ENCODE measurements at places on chromosomes 2 and 18. TPM values are rescaled to one million over a fixed set of nuclear protein-coding genes. Genes with fewer than 3 reads are reported as not detected.
A peak's percentile ranks its signal among the peaks of the same experiment; 100 is the strongest.

GRCh38 chr2:189657867-189658266 lies 3.4 kb upstream of the ASNSD1 start:
- H3K4me1 ChIP-seq, result peaks cover 13% of the 10 kb centered on the region
- DNase-seq, result no peak
- H3K27me3 ChIP-seq, result no peaks in the 10 kb centered on the region
- H3K36me3 ChIP-seq, result no peaks in the 10 kb centered on the region

GRCh38 chr18:48949606-48950535 lies 894 bp downstream of the SMAD7 start:
- H3K4me3 ChIP-seq, result peak overlapping the region; percentile 95
- H3K27ac ChIP-seq, result peak overlapping the region; percentile 93
- no peaks in the 10 kb centered on the region for H3K27me3 ChIP-seq
- no peaks in the 10 kb centered on the region for H3K36me3 ChIP-seq

- peaks cover 24% of the 10 kb centered on the region for H3K4me1 ChIP-seq
- peak; percentile 88 for DNase-seq
- no peaks in the 10 kb centered on the region for H3K27me3 ChIP-seq
- H3K4me3 ChIP-seq, result no peak overlapping the region
- H3K27ac ChIP-seq, result peak overlapping the region; percentile 67
- H3K36me3 ChIP-seq, result peaks cover 8% of the 10 kb centered on the region
These were observed 6.5 kb upstream of the CAPN10 start for GRCh38 chr2:240579771-240580614.

- no peaks in the 10 kb centered on the region for H3K4me1 ChIP-seq
- H3K4me3 ChIP-seq, result no peak overlapping the region
- H3K27ac ChIP-seq, result no peak overlapping the region
- peaks cover 10% of the 10 kb centered on the region for H3K27me3 ChIP-seq
These were observed 18.6 kb downstream of the LYPD1 start for GRCh38 chr2:132651115-132652045.

DNA sequence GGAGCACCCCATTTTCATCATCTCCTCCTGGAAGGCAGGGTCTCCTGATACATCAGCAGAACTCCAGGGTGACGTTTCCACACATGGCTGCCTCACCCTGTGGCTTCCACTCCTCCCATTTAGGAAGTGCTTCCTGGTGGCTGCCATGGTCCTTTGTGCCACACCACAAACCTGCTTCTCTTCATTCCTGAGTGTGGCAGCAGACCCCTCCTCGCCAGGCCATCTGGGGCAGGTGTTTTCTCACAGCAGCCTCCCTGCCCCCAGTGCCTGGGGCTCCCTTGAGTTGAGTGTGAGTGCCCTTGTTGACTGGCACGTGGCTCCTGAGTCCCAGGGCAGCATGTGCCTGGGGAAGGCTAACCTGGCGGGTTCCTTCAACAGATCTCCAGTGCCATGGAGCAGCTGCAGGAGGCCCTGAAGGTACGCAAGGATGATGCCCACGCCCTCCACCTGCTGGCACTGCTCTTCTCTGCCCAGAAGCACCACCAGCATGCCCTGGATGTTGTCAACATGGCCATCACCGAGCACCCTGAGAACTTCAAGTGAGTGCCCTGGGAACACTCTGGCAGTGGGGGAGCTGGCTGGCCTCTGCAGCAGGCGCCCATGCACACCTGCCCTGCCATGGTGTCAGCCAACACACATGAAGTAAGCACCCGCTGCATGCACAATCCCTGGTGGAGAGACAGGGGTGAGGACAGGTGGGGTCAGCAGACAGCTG lies 113.4 kb upstream of the MCFD2 start:
- H3K36me3 ChIP-seq, result peaks cover 4% of the 10 kb centered on the region
- H3K4me3 ChIP-seq, result no peak overlapping the region
- H3K4me1 ChIP-seq, result peaks cover 86% of the 10 kb centered on the region
- DNase-seq, result no peak
- no peaks in the 10 kb centered on the region for H3K27me3 ChIP-seq
- H3K27ac ChIP-seq, result peak overlapping the region; percentile 97

- H3K4me3 ChIP-seq, result no peak overlapping the region
- H3K4me1 ChIP-seq, result no peaks in the 10 kb centered on the region
- no peak for DNase-seq
- H3K27me3 ChIP-seq, result no peaks in the 10 kb centered on the region
These were observed 177.8 kb downstream of the EIPR1 start for GRCh38 chr2:3199627-3200345.

- H3K27ac ChIP-seq, result no peak overlapping the region
- no peaks in the 10 kb centered on the region for H3K4me1 ChIP-seq
- no peaks in the 10 kb centered on the region for H3K36me3 ChIP-seq
- no peak for DNase-seq
- H3K27me3 ChIP-seq, result no peaks in the 10 kb centered on the region
These were observed 477.2 kb upstream of the LRRTM4 start for GRCh38 chr2:77999376-77999775.

DNA sequence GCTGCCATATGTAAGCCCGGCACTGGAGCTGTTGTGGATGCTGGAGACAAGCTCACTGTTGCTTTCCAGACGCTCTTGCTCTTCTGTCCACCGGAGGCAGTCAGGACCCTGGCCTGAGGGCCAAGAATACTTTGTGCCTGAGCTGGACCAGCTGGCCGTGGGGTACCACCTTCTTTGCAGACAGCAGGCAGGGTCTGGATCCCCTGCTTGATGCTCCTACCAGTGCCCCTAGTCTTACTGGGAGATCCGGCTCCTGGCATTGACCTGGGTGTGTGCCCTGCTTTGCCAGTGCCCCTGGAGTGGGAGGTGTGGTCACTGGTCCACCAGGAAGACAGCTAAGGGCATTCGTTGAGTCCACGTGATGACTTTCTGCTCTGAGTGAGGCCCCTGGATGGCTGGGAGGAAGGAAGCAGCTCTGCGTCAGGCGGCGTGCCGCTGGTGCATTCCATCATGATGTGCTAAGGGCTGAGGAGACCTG lies 59.3 kb downstream of the LRRFIP1 start:
- H3K27ac ChIP-seq, result peak overlapping the region; percentile 97
- DNase-seq, result peak; percentile 70
- H3K36me3 ChIP-seq, result no peaks in the 10 kb centered on the region
- H3K4me1 ChIP-seq, result peaks cover 54% of the 10 kb centered on the region
- H3K27me3 ChIP-seq, result no peaks in the 10 kb centered on the region
- H3K4me3 ChIP-seq, result no peak overlapping the region

GRCh38 chr2:96391153-96391827 lies 55.7 kb downstream of the NCAPH start:
- no peak for DNase-seq
- no peaks in the 10 kb centered on the region for H3K27me3 ChIP-seq
- no peak overlapping the region for H3K4me3 ChIP-seq
- no peaks in the 10 kb centered on the region for H3K4me1 ChIP-seq

GRCh38 chr2:62344472-62344871 lies 148.6 kb downstream of the B3GNT2 start:
- no peak overlapping the region for H3K27ac ChIP-seq
- H3K36me3 ChIP-seq, result no peaks in the 10 kb centered on the region
- H3K27me3 ChIP-seq, result no peaks in the 10 kb centered on the region
- H3K4me3 ChIP-seq, result no peak overlapping the region

DNA sequence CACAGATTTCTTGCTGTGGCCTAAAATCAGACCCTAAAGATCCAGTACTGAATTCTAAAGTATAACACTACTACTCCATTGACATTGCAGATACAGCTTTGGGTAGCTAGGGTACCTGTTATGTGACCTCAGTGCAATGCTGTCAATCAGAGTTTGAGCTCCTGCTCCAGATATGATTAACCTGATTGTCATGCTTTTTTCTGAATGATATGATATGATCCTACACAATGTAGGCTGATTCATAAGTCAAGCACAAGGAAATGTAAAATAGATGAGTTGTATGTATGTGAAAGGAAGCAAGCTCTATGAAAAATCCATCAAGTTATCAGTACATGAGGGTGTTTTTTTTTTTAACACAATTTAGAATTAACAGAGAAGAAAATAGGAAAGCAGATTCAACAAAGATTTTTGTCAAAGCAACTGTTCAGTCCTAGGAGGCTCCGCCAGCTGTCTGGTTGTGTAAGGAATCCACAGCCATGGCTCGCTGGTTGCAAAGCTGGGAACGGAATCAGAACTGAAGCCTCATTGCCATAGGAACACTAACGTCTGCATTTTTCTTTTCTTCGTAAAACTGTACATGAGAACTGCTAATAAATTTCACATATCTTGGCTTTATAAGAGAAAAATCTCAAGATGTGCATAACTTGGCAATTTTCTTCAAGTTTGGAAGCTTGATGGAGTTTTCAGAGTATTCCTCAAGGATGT lies 52.9 kb downstream of the NR4A2 start:
- H3K27me3 ChIP-seq, result no peaks in the 10 kb centered on the region
- no peak for DNase-seq
- no peaks in the 10 kb centered on the region for H3K36me3 ChIP-seq
- no peak overlapping the region for H3K27ac ChIP-seq

- no peak overlapping the region for H3K27ac ChIP-seq
- no peak overlapping the region for H3K4me3 ChIP-seq
- no peak for DNase-seq
- H3K4me1 ChIP-seq, result no peaks in the 10 kb centered on the region
- H3K27me3 ChIP-seq, result no peaks in the 10 kb centered on the region
These were observed 466.0 kb downstream of the RIT2 start for GRCh38 chr18:42649331-42650035.

- no peaks in the 10 kb centered on the region for H3K27me3 ChIP-seq
- H3K27ac ChIP-seq, result no peak overlapping the region
- no peak for DNase-seq
- H3K36me3 ChIP-seq, result no peaks in the 10 kb centered on the region
These were observed 65.0 kb downstream of the LINC00305 start for GRCh38 chr18:64083916-64084315.

DNA sequence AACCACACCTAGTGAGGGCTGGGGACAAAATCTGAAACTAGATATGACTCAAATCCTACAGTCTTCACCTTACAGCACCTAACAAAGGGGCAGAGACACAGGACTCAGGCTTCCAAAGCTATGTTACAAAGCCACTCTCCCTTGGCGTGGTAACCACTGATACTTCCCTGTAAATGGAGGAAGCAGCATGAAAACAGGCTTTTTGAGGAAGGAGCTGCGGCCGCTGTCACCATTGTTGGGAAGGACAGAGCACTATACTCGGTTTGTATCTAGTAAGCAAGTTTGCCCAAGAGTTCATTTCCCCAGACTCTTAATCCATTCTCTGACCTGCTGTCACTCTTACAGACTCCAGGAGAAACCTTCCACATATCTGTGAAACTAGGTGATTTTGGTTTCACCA lies 60.3 kb downstream of the LONRF2 start:
- H3K27me3 ChIP-seq, result no peaks in the 10 kb centered on the region
- peaks cover 15% of the 10 kb centered on the region for H3K4me1 ChIP-seq
- H3K36me3 ChIP-seq, result no peaks in the 10 kb centered on the region
- no peak overlapping the region for H3K4me3 ChIP-seq

- H3K27me3 ChIP-seq, result peaks cover 12% of the 10 kb centered on the region
- no peak overlapping the region for H3K27ac ChIP-seq
- no peaks in the 10 kb centered on the region for H3K36me3 ChIP-seq
- H3K4me1 ChIP-seq, result no peaks in the 10 kb centered on the region
These were observed 1377.9 kb downstream of the RPIA start for GRCh38 chr2:90069290-90069894.

DNA sequence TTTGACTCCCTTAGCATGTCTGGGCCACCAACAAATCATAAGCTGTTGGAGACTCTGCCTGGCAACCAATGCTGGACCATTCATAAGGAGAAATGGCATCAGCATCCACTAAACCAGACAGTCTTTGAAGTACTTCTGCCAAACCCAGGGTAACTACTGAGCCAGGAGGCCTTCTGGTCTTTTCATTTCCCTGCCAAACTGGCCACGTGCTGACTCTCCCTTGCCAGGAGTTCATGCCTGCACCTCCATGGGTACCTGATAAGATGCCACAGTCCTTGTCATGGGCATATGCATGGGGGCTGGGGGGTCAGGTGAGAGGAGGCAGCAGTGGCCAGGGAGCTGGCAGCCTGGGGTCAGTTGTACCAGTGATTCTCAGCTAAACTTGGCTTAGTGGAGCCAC lies 34.2 kb upstream of the DAPL1 start:
- no peak overlapping the region for H3K4me3 ChIP-seq
- no peak for DNase-seq
- no peaks in the 10 kb centered on the region for H3K36me3 ChIP-seq

- no peaks in the 10 kb centered on the region for H3K27me3 ChIP-seq
- H3K27ac ChIP-seq, result no peak overlapping the region
- no peak overlapping the region for H3K4me3 ChIP-seq
- no peaks in the 10 kb centered on the region for H3K36me3 ChIP-seq
- no peak for DNase-seq
These were observed 32.5 kb downstream of the HS6ST1 start for GRCh38 chr2:128286011-128286721.

GRCh38 chr2:108262036-108262435 lies 22.3 kb downstream of the SULT1C3 start:
- no peak for DNase-seq
- H3K27ac ChIP-seq, result no peak overlapping the region
- H3K4me3 ChIP-seq, result no peak overlapping the region
- H3K36me3 ChIP-seq, result no peaks in the 10 kb centered on the region

DNA sequence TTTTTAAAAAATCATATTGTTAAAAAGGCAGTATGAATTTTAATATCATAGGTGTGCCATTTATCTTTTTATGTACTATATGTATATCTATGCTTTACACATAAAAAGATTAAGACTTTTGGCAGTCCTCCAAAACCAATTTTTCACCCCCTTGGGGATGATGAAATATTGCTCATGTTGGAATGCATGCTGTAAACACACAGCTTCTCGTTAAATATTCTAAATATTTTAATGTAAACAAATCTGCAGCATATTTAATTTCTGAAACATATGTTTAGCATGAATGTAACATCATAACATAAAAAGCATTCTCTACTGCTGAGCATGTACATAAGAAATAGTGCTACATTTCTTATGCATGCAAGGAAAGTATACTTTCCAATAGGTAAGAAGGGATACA lies 484.3 kb upstream of the LRATD1 start:
- no peak for DNase-seq
- no peaks in the 10 kb centered on the region for H3K36me3 ChIP-seq
- no peak overlapping the region for H3K27ac ChIP-seq
- H3K27me3 ChIP-seq, result no peaks in the 10 kb centered on the region
- no peak overlapping the region for H3K4me3 ChIP-seq
- no peaks in the 10 kb centered on the region for H3K4me1 ChIP-seq

DNA sequence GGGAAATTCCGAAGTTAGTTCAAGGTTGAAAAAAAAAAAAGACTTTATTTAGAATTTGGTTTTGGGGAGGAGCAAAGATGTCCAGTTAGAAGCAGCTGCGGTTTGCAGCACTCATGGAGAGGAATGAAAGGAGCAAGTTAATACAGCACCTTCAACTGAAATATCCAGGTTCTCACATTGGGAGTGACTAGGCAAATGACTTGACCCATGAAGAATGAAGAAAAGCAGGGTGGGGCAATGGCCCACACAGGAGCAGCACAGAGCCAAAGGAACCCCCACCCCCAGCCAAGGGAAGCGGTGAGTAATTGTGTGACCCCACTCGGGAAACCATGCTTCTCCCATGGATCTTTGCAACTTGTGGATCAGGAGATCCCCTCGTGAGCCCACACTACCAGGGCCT lies 32.8 kb downstream of the ZNF892 start:
- no peaks in the 10 kb centered on the region for H3K27me3 ChIP-seq
- H3K36me3 ChIP-seq, result no peaks in the 10 kb centered on the region
- no peak for DNase-seq
- no peak overlapping the region for H3K4me3 ChIP-seq
- H3K4me1 ChIP-seq, result no peaks in the 10 kb centered on the region

Gene FOXD4L1
- total RNA-seq, result not detected

Gene CFC1
- not detected for total RNA-seq

Gene IL36RN
- not detected for total RNA-seq

Gene FIGN
- total RNA-seq, result 7.1 TPM

Gene WDR35
- 12.4 TPM for total RNA-seq

Gene FAHD2B
- total RNA-seq, result 21.6 TPM
